ENCODE measurements at places on chromosomes 13 and 19.

DNA sequence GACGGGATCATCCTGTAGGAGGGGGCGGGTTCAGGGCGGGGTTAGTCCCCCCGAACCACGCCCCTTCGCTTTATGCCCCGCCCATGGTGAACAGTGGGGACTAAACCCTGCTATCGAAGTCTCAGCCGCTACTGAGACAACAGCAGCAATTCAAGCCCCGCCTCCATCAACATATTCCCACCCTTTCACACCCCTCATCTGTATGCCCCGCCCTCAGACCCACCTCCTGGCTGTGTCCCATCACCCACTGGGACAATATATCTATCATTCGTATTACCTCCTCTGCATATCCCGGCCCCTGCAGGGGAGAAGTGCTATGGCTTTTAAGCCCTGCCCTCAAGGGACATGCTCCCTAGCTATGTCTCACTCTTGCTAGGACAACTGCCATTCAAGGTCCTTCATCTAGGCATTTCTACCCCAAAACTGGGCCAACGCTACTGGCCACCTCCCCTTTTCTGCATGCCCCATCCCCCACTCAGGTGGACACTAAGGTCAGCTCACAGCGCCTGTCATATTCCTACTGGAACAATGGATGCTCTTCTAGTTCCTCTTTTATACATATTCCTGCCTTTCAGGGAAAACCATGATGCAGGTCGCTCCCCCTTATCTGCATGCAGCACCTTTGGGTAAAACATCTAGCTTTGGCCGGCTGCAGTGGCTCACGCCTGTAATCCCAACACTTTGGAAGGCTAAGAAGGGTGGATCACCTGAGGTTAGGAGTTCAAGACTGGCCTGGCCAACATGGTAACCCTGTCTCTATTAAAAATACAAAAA, 11.9 kb downstream of the LRFN1 start:
- DNase-seq: no peak

DNA sequence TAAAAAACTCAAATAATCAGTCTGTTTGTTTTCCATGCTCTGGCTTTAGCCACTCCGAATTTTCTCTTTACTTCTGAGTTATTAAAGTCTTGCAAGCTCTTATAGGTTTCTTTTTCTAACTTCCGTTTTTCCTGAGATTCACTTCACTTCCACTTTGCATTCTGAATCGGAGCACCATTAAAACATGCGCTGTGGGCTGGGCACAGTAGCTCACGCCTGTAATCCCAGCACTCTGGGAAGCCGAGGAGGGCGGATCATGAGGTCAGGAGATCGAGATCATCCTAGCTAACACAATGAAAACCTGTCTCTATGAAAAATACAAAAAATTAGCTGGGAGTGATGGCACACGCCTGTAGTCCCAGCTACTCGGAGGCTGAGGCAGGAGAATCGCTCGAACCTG, 357.9 kb downstream of the SLITRK6 start:
- DNase-seq: no peak

DNA sequence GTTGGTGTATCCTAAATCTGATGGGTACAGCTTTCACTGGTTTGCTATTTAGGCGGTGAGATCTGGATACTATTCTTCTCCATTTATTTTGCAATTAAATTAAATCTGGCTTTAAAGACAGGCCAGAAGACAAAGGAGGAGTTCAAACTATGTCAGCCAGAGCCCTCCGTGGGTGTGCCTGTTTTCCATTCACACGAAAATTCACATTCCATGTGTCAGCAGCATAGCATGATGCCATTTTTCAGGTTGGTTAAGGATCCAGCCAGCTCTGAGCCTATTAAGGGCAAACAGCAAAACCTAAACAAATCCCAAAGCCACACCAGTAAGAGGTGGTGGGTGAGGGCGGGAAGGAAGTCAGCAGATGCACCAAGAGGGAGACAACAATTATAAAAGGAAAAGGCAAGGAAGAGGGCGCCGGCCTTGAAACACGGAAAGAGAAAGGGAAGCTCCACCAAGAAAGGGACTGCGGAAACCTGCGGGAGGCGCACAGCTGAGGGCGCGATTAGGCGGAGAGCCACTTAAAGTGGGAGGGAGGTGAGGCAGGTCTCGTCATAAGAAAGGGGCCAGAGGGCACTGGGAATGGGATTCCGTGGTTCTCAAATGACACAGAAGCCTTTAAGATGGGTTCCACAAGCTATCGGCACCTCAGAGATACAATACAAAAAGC, 43.0 kb downstream of the CARS2 start:
- no peak for DNase-seq

DNA sequence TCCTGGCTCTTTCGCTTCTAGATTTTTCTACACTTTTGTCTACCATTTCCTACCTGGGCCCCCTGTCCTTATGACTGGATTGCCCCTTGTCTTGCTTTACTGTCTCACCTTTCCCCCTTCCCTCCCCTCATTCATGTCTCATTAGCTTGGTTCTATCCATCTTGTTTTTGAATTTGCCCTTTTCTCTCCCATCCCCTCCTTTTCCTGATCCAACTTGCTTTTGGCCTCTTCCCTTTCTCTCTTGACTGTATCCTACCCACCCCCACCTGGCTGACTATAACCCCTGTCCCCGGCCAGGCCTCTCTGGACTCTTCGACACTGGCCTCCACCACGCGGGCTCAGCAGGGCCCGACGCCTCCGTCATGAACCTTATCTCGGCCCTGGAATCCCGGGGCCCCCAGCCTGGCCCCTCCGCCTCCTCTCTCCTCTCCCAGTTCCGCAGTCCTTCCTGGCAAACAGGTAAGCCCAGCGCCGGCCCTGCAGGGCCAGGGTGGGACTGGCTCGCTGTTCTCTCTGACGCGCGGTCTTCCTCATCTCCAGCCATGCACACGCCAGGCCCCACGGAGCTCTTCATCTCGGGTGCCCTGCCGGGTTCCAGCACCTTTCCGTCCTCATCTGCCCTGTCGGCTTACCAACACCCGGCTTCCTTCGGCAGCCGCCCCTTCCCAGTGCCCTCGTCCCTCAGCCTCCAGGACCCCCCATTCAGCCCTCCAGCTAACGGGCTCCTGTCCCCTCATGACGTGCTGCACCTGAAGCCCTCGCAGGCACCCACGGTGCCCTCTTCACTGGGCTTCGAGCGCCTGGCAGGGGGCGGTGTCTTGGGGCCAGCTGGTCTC, 3.4 kb downstream of the PRR12 start:
- DNase-seq: no peak

- no peak for DNase-seq
Observed at GRCh38 chr19:10812196-10812595, 23.8 kb downstream of the TMED1 start.

DNA sequence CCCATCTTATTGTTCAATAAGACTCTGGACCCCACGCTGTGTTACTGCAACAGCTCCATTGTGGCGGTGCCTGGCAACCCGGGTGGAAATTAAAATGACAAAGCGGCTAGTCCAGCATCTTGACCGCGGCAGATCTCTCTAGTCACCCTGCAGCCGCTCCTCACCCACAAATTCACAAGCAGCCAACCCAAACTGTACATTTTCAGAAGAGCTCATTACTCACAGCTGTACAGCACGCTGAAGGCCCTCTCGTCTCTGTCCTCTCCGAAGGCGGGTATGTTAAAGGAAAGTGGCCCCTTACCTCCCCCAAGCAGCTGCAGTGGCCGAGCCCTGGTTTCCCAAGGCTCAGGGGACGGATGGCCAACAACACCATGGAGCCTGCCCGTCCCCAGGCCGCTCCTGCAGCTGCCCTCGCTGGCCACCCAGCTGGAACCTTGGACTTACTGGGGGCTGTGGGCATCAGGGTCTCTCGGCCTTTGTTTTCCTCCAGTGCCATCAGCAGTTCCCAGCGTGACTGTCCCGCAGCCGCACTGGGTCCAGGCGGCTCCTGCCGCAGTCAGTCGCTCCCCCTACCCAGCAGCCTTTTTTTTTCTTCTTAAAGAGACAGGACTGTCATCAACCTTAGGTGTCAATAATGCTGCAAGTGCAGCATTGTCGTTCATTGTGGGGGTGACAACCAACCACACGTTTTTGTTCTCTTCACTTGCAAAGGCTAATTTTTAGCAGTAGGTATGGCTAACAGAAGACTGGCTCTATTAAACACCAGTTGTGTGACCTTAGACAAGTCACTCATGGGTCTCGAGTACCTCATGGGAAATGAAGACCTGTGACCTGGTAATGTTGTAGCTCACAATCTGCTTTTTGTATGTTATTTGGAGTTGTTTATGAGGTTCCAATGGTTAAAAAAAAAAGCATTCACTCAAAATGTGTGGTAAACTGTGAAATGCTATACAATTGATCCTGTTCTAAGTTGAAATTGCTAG, at the start of gene SACS:
SACS (minus strand) TSS at position 532 of the 983 bp plus-strand sequence. CDS start 22,463 bp downstream, outside the sequence.
- DNase-seq: no peak

DNA sequence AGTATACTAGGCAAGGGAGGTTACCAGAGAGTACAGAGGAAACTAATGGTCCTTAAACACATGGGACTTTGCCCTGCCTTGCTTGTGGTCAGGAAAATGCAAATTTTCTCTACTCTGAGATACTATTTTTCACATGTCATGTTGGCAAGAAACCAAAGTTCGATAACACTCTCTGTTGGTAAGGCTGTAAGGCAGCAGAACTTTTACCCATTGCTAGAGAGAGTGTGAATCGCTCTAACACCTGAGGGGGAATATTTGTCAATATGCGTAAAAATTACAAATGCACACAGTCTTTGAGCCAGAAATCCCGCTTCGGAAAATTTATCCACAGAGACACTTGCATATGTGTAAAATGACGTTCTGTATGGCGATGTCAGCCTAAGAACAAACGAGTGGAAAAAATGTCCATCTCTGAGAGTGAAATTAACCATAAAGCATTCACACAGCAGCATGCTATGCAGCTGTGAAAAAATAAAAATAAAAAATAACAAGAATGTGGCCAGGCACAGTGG, 9.5 kb upstream of the RFX1 start:
- DNase-seq: peak; percentile 92

DNA sequence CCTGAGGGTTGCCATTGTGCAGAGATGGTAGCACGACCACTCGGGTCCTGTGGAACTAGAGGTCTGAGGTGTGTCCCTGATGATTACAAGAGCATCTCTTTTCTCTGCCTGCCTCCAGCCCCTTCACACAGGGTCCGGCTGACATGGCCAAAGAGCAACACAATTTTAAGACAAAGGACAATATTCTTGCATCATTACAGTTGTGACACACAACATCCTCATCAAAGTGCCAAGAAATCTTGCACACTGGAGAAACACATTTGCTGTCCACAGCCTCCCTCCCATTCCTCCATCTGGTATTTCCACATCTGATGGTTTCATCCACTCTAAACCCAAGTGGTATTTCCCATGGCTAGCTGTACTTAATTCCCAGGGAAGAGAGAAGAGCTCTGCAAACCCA, 12.8 kb downstream of the COL4A1 start:
- DNase-seq: no peak

GRCh38 chr13:45500492-45501174, 35.9 kb downstream of the COG3 start:
- no peak for DNase-seq

DNA sequence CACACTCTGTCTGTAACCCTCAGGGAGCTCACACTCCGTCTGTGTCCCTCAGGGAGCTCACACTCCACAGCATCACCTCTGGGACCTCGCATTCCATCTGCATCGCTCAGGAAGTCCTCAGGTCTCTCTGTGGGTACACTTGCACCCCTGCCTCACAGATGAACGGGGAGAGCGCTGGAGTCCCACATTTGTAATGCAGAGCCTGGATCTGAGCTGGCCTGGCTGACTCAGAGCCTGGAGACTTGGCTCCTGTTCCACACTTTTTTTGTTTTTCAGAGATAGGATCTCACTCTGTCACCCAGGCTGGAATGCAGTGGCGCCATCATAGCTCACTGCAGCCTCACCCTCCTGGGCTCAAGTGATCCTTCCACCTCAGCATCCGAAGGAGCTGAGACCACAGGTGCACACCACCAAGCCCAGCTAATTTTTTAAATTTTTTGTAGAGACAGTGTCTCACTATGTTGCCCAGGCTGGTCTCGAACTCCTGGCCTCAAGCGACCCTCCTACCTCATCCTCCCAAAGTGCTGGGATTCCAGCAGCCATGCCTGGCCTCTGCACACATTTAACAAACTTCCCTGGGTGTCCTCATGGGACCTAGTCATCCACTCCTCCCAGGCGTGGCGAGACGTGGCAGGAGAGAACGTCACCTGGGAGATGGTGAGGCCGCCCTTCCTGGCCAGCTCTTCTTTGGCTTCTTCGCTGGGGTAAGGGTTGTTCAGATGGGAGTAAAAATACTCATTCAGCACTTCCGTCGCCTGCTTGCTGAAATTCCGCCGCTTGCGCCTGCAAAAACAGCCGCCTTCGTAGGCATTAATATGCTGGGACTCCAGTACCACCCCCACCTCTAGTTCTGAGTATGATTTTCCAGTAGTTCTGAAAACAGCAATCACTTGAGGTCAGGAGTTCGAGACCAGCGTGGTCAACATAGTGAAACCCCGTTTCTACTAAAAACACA, 31.0 kb downstream of the CILP2 start:
- DNase-seq: no peak

DNA sequence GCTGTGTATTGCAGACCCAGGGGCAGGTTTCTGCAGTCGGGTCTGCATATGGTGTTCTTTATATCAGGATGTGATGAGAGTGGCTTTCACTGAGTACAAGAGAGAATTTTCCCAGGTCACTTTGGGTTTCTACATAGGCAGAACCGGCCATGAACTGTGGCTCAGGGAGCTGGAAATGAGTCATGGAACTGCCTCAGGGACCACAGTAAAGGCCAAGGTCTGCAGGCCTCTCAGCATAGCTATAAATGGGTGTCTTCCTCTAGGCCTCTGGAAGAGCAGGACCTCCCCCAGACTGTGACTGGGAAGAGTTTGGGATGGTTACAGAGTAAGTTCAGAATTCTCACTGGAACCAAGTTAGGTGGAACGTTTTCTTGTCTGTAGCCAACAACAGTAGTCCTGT, 51.8 kb upstream of the ZNF681 start:
- DNase-seq: no peak

GRCh38 chr19:28977826-28978225, 235.1 kb downstream of the UQCRFS1 start:
- DNase-seq: no peak

DNA sequence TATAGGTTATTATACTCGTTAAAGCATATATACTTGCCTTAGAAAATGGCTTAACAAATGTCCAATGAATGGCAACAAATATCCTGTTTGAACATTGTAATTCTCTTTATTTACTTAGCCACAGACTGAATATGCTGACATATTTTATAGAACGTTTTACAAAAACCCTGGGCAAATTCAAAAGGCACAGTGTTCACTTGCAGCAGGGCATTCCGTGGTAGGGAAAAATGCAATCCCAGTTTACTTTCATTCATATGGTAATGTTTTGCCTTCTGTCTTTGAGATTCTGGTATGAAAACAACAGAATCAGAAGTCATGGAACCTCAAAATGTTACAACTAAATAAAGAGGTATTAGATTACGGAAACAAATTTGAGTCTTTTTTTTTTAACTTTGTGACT, 56.2 kb upstream of the MYCBP2 start:
- no peak for DNase-seq

- peak; percentile 31 for DNase-seq
Observed at GRCh38 chr13:101627556-101627943, 175.1 kb downstream of the ITGBL1 start.

GRCh38 chr19:46137915-46138473, 10.0 kb upstream of the IGFL2 start:
- no peak for DNase-seq

GRCh38 chr19:39144290-39145071, 18.9 kb downstream of the PAK4 start:
- no peak for DNase-seq
